ENCODE measurements at places on chromosomes 1 and 21.

DNA sequence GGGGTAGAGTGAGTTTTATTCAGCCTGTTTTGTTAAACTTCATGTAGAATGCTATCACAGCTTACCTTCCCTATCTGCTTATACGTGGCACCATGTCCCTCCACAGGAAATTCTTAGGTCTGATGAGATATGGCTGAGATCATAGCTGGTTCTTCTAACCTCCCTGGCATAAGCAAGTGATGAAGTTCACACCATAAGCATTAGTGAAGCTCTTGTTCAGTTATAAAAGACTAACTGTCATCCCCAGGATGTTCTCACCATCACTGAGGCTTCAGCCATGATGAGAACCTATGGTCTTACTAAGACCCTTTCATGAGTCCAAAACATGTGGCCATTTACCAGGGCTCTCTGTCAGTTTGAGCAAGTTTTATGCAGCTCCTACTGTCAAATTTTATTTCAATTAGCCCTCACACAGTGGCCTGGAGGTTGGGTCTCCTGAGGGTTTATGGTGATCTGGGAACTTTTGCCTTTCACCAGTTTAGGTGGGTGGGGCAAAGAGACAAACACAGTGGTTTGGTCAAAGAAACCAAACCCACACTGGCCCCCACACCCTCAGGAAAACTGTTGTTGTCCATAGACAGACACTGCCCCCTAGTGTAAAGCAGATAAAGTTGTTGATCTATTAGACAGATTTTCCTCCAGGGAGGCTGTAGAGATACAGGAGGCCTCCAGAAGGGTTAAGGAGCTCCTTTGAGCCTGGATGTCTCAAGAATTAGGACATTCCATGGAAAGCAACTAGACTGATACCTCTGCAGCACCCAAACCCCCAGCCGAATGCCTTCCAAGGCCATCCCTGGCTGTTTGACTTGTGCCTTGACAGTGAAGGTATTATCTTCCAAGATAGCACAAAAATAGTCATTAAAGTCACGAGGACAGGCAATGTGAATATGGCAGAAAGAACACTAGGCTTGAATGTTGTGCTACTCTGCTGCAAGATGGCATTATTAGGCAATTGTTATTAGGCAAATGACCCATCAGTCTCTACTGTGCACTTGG is 5.0 kb downstream of the SLC22A15 start:
- peak; percentile 66 for DNase-seq

DNA sequence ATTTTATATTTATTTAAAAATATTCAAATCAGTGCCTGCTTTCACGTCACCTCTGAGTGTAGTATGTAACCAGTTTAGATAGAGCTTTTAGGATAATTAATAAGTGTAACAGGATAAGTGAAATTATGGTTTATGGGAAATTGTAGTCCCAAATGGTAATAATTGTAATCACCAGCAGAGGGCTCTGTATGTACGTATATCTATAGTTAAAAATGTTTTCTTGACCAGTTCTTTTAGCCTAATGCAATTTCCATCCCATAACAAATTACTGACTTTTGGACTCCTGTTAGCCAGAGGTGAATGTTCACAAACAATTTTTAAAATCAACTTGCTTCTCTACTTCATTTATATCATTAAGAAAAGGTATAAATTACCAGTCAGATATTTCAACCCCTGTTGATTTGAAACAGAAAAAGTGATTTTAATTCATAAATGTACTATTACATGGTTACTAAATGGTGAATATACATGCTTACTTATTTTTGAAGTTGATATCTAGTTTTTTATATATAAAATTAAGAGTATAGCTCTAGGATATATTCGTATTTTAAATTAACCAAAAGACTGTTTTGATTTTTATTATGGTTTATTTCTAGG is 25.3 kb downstream of the SLC30A7 start:
- DNase-seq, result peak; percentile 59

GRCh38 chr1:234967121-234967520 is 161.5 kb downstream of the TOMM20 start:
- no peak for DNase-seq

DNA sequence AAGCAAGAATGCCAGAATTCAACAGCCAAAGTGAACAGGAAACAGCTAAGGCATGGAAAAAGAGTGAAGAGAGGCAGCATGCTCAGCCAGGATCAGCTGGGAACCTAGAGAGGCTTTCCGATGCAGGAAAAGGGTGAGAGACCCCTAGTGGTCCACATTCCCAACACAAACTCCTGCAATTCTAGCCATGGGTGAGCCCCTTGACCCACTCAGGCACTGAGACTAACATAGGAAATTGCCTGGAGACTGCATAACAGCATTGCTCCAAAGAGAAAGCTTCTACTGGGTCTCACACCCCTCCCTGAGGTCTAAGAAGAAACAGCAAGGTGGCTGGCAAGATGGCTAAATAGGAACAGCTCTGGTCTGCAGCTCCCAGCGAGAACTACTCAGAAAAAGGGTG is 123.2 kb downstream of the LHX8 start:
- no peak for DNase-seq

- peak; percentile 30 for DNase-seq
These were observed 786 bp upstream of the CTSK start for GRCh38 chr1:150808846-150809245.

DNA sequence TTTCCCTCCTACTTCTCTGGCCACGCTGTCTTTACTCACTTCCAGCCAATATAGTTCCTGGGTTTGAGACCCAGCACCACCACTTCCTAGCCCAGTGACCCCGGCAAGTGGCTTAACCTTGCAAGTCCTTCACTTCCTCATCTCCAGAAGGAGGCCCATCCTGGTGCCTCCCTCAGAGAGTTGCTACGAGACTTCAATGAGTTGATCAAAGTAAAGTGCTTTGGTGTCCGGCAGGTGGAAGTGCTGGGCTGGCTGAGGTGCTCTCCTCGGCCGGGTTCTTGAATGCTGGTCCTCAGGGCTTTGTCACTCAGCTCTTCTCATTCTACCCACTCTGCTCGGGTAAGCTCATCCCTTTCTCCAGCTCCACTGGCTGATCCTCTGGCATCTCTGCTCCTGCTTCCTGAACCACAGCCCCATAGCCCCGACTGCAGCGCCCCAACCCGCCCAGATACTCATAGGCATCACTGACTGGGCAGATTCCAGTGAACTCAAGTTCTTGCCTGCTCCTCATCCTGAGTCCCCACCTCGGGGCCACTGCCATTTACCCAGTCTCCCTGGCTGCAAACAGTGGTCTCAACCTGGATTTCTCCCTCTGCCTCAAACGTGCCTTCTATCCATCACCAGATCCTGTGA is 75.8 kb upstream of the WNT4 start:
- no peak for DNase-seq

DNA sequence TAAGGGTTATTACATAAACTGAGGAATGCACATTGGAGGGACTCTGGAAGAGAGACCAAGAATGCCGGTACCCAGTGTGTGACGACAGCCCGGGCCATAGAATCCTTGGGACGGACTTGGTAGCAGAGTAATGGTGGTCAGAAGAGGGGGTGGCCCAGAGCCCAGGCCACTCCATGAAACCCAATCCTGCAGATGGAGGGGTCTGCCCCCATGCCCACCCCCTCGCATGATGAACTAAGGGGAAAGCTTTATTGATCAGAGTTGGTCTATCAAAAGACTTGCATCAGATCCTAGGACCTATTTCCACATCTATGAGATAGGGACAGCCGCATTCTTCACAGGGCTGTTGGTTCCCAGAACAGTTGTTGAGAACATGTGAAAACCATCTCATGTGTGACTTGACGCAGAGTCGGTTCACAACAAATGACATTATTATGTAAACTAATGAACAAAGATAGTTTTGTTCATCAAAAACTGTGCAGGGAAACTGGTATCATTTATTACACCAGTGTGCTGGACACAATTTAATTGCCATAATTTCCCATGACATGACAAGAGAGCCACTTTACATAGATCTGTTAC is 21.5 kb upstream of the SDC3 start:
- no peak for DNase-seq
